ENCODE measurements at places on chromosomes 16 and 17. TPM values are rescaled to one million over a fixed set of nuclear protein-coding genes. Genes with fewer than 3 reads are reported as not detected.

Gene ABCA8
- total RNA-seq = 73.0 TPM

DNA sequence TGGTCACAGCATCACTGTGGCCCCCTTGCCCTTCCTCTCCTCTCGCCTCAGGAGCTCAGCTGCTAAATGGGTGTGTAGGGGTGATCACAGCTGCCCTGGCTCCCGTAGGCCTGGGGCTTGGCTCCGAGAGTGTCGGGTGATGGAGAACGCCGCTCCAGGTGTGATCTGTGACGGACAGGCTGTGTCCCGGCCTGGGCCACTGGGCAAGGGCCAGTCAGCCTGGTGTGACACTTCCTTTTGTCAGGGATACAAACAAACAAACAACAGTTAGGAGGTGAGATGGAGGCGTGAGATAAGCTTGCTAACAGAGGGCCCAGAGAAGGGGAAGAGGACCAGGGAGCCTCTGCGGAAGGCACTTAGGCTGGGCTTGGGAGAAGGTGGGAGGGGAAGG, 2.0 kb downstream of the ADGRG1 start:
- no peak for DNase-seq

GRCh38 chr17:66354981-66355380, 52.6 kb downstream of the PRKCA start:
- DNase-seq = no peak

Gene OSBPL7
- total RNA-seq = 5.9 TPM

DNA sequence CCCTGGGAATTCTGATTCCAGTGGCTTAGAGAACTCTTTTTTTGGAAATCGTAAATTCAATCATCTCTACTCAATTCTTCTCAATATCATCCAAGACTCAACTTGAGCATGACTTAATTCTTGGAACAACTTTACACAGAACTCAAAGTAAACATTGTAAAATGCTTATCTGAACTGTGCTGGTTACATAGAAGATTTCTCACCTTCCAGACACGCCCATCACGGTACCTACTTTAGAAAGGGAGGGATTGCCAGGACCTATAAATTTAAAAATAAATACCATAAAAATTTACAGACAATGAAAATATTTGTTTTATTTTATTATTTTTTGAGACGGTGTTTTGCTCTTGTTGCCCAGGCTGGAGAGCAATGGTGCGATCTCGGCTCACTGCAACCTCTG, 26.5 kb downstream of the MAP1LC3B start:
- no peak for DNase-seq

Gene PDPR
- total RNA-seq = 30.8 TPM

- DNase-seq = no peak
Measured at GRCh38 chr17:40373324-40373723, 8.8 kb upstream of the GJD3 start.

- no peak for DNase-seq
Measured at GRCh38 chr17:522919-523318, 170.3 kb upstream of the RPH3AL start.

Measured in tongue (tissue), 3 donors.